ENCODE measurements at places on chromosomes 3 and 15.

GRCh38 chr3:13282358-13282985 is 137.7 kb downstream of the NUP210 start:
- DNase-seq, result no peak

DNA sequence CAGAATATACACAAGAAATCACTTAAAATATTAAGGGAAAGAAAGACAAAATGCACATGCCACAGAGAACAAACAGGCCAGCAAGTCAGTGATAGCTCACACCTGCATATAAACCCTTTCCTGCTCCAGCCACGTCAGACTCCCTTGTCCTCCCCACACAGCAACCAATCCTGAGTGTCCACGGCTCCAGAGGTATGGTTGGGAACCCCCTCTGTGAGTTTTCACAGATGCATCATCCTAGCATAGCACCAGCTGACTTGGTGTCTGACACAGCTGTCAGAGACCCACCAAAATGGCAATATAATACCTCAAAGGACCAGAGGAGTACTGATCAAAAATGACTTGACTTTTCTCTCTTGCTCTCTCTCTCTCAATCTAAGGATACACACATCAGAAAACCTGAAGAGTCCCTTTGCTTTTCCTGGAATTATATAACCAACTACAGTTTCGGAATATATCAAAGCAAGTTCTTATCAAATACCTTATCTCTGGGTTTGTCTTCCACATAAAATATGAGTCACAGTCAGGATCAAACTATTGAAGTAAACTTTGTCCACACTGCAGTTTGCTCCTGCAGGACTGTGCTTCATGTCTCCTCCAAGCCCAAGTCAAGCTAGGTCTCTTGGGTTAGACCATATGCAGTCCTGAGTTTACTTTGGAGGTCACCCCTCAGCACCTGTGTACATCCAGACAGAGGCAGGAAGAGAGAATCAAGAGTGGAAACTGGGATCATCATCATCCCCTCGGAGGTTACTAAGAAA is 187.1 kb upstream of the THBS1 start:
- DNase-seq, result no peak

DNA sequence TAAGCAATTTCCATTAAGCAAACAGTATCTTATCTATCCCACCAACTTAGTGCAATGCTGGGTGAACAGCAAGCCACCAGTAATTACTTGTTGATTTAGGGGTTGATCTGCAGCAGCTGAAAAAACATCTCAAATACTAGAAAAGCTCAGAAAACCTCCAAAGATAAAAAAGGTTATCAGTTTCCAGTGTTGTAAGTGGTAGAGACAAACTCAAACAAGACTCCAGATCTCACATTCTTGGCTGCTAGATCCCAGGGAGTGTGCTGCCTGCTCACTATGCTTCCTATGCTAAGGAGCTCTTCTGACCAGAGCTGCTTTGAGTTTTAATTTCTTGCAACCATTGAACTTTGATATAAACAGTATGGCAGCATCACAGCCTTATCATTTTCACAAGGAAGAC is 11.3 kb downstream of the B3GALNT1 start:
- no peak for DNase-seq

- DNase-seq, result no peak
Observed at GRCh38 chr3:170869645-170870593, at the start of gene RPL22L1. Gene RPL22L1, minus strand, starts transcription at chr3:170870195. Its CDS starts 28 bp downstream, at chr3:170870167.

Measured in NCI-H510A (cell line).